Cardiac septum (tissue), 1 donor: ENCODE measurements at places on chromosomes 1 and 21.

GRCh38 chr1:56229186-56229585 lies 350.2 kb downstream of the PLPP3 start:
- no peak for DNase-seq

DNA sequence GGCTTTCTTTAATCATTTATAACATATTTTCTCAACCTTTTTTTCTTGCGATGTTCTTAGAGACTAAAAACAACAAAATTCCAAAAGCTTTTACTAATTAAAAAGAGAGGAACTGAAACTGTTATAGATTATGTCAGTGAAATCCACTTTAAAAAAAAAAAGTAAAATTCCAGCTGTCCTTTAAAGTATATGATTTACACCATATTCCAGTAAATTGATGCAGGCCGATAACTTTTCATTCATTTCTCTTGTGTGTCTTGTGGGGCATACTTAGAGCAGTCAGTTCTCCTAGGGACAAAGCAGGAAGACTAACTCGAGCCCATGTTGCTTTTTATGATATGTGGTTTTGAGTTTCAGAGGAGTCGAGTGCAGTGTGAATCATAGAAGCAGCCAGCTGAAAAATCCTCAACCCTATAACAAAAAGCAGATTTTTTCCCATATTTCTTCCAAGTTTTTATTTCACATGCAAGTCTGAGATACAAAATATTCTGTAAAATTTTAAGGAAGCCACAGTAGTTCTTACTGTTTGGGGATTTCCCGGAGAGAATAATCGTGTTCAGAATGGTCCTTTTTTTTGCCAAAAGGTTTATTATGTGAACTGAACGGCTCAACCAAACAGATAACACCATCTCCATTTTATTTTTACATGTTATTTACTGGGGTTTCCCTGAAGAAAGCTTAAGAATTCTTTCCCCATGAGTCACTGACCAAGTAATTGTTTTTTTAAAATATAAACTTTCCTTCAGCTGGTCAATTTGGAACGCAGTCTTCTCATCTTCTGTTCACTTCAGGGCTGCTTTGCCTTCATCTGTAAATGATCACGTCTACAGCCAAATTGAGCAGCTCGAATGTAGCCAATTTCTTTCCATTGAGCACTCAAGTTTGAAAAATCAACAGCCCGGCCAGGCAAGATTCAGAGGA lies 77.0 kb upstream of the C1orf105 start:
- no peak for DNase-seq

- no peak for DNase-seq
These were observed 26.6 kb upstream of the ZNF281 start for GRCh38 chr1:200436436-200436835.

- no peak for DNase-seq
These were observed 58.3 kb upstream of the ACOT11 start for GRCh38 chr1:54489627-54490250.

- no peak for DNase-seq
These were observed 93.5 kb upstream of the CAMK1G start for GRCh38 chr1:209490013-209490412.

- DNase-seq, result no peak
These were observed 586.2 kb upstream of the ADGRL4 start for GRCh38 chr1:79592707-79593106.

DNA sequence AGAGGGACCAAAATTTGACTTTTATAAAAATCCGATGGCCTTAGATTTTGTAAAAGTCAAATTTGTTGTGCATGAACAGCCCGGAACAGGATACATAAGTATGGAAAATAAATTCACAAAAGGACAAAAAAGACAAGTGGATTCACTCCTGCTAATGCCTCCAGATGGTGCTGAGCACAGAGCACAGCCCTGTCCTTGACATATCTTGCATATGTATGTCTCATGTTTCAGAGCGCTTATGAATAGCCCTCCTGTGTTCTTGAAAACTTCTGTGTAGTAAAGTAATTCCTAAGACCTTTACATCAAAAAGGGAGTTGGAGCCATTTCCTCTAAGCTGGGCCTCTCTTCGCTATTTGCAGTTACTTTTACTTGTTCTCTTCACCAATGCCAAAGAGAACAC lies 110.7 kb upstream of the RAB3GAP2 start:
- no peak for DNase-seq

DNA sequence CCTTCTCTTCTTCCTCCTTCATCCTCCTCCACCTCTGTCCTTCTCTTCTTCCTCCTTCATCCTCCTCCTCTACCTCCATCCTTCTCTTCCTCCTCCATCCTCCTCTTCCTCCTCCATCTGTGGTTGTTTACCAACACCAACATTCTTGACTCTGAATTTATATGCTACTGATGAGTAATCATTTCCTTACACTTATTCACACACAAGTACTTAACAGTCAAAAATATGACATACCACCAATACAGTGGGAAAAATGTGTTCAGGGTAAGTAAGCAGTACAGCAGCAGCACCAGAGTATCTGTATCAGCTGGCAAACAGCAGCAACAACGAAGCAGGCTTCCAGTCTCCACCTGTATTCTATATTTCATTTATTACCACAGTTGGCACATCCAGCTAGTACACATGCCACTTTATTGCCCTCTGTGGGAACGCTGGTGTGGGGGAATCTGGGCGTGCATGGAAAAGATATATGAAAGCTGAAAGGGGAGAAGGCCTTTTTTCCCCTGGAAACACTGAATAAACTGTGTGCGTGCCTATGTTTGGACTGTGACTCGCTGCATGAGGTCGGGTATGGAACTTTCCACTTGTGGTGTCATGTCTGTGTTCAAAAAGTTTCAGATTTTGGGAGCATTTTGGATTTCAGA lies 16.0 kb downstream of the ADSS2 start:
- no peak for DNase-seq

- no peak for DNase-seq
These were observed 634.4 kb downstream of the MATN1 start for GRCh38 chr1:30089024-30089430.

- no peak for DNase-seq
These were observed 53.0 kb downstream of the UROD start for GRCh38 chr1:45065083-45065482.

- no peak for DNase-seq
These were observed 53.4 kb downstream of the RPS6KA1 start for GRCh38 chr1:26582836-26583460.

DNA sequence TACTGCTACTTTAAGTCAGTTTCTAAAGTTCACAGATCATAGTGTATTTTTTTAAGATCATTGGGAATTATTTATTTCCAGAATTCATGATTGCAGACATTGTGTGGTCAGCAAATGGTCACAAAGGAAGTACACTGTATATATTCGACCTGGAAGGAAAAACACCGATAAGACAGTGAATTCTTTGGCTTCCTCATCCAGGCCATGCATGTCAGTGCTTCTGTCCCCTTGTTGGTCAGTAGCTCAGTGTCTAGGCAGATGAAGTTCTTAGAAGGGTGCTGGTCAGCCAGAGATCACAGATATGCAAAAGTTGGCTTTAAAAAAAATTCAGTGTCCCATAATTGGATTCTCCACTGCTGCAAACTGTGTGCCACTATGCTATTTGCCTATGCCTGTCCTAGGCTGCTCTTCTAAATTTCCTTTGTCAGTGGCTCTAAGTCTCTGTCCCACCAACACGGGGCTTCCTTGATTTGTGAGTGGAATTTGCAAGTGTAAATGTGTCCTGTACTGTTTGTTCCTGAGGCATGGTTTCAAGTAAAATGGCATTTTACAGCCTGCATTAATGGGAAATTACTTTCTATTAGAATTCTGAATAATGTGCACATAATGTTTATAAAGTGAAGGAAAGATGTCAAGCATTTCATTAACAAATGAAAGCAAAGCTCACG lies 12.0 kb upstream of the VAMP4 start:
- DNase-seq, result no peak

DNA sequence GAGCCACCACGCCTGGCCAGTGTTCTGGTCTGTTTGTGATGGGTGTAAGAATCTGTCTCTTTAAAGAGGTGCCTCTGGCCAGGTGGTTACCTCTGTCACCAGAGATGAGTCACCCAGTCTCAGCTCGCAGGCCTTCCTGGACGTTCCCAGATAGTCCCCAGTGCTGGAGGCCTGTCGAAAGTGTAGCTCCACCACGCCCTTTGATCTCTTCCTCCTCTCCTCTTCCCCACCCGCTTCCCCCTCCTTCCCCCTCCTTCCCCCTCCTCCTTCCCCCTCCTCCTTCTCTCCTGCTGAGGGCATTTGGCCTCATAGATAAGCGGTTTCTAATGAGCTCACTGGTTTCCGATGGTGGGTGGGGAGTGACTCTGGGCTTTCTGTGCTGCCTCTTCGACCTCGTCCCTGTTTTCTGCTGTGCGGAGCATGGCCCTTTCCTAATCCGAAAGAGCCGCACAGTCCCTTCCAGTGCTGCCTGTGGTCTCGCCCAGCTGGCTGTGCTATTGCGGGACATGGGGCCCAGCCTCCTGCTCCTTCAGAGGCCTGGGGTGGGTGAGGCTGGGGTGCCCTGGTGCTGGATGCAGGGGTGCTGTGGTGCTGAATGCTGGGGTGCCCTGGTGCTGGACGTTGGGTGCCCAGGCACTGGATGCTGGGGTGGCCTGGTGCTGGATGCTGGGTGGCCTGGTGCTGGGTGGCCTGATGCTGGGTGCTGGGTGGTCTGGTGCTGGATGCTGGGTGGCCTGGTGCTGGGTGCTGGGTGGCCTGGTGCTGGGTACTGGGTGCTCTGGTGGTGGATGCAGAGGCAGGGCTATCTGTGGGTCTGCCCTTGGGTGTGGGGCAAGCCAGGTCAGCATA lies 19.2 kb downstream of the AGPAT3 start:
- no peak for DNase-seq

DNA sequence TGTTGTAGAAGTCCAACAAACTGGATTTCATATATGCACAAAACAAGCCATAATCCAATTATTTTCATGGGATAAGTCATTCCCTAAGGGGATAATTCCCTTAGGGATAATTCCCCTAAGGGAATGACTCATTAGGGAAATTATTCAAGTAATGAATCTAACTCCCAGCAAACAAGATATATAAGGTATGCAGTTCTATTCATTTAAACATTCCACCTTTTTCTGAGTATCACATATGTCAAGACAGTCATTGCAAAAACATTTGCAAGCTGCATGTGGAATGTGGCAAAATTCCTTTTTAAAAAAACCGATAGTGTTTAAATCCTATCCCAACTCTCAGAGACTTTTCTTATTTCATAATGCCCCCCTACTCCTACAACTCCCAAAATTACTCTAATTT lies 131.2 kb downstream of the AKT3 start:
- DNase-seq, result no peak

GRCh38 chr1:20368866-20369470 lies 78.3 kb downstream of the VWA5B1 start:
- DNase-seq, result no peak

GRCh38 chr1:188735567-188735966 lies 1742.1 kb downstream of the BRINP3 start:
- DNase-seq, result no peak

- DNase-seq, result peak; percentile 74
These were observed 43.7 kb downstream of the DISP3 start for GRCh38 chr1:11522400-11523235.

DNA sequence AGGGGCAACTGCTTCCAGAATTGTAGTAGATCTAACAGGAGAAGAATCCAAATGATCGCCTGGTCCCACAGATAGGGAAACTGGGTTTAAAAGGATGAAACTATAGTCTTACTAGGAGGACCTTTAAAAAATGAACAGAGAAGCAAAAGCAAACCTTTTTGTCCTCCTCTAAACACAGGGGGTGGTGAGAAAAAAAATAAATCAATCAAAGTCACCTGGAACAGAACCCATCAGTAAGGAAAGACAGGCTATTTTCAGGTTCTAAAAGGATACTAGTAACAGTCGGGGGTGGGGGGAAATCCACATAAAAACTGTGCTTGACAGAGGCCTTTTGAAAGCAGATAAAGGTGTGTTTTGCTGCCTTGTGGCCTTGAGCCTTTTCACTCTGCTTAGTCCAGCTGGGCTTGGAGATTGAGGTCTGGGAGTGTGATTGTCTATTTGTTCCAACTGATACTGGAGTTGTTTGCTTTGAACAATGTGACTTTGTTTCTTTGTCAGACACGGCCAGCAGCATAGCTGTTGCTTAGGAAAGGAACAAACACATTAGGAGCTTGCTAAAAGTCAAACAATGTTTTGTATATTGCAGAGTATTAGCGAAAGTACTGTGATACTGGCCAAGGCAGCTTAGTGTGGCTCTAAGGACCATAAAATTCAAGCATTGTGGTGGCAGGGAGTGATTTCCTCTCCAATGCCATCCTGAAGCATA lies 141.1 kb upstream of the IRF2BP2 start:
- DNase-seq, result no peak

DNA sequence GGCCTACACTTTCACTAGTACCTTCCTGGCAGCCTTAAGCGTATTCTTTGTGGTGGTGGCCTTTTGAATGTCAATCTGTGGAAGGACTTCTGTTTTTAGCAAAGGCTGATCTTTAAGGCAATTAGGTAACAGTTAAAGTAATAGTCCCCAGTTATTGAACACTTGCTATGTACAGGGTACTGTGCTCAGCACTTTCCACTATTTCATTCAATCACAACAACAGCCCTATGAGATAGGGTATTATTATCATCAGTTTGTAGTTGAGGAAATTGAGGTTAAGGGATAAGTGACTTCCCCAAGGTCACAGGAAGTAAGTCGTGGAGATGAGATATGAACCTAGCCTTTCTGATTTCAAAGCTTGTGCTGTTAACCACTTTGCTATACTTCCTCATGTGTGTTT lies 185.7 kb downstream of the ST6GALNAC3 start:
- DNase-seq, result no peak

DNA sequence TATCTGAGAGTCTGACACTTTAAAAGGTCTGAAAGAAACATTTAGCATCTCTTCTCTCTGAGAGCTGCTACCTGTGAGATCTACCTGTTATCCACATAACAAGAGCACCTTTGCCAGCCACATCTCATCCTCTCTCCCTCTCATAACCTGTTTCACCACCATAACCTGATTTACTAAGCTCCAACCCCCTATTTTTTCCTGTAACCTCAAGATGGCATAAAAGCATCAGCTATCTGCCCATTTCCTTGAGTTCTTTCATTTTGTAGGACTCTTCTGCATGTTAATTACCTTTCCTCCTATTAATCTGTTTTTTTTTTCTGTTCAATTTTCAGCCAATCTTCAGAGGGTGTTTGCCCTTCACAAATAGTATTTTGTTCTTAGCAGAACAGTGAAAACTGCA lies 136.5 kb upstream of the KCNK1 start:
- no peak for DNase-seq

DNA sequence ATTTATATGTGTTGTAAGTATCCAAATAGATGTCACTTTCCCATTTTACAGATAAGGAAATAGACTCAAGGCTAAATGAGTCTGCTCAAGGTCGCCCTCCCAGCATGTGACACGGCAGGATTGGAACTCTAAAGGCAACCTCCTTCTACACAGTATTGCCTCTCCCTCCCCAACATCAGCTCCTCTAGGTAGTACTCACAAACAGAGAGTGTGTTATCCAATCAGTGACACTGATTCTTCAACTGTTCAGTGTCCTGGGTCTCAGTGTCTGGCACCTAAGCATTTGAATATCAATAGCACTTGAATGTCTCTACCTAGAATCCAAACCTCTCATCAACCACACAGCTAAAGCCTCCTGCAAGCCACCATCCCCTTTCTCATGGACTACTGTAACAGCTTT lies 87.1 kb downstream of the DAB1 start:
- DNase-seq, result no peak

- DNase-seq, result no peak
These were observed 201.4 kb upstream of the SGIP1 start for GRCh38 chr1:66332548-66332901.

- DNase-seq, result no peak
These were observed 1.5 kb downstream of the TRIM62 start for GRCh38 chr1:33180226-33180910.
